A549 treated with RU486 at 1 μM for 4 hours (cell line): ENCODE measurements at places on chromosomes 6 and 20. TPM values are rescaled to one million over a fixed set of nuclear protein-coding genes. Genes with fewer than 3 reads are reported as not detected.

Gene HLA-DQA2
- total RNA-seq = not detected in 5 replicates

Gene HMGA1
- 535 to 704 TPM (median 665 TPM) in 5 replicates for total RNA-seq

Gene AKAP12
- 80.6 to 144 TPM (median 120 TPM) in 5 replicates for total RNA-seq

Gene SNRPB2
- total RNA-seq = 114 to 170 TPM (median 123 TPM) in 5 replicates

Gene PRSS35
- total RNA-seq = 0.08 to 0.09 TPM in 2 of 5 replicates, not detected in the others

Gene HCK
- 0.08 to 0.13 TPM (median 0.10 TPM) in 4 of 5 replicates, not detected in the other for total RNA-seq

Gene IL17F
- total RNA-seq = not detected in 5 replicates

Gene TREML1
- total RNA-seq = not detected in 5 replicates

Gene SS18L1
- 6.1 to 10.1 TPM (median 9.2 TPM) in 5 replicates for total RNA-seq

Gene SERAC1
- 2.7 to 4.0 TPM (median 3.2 TPM) in 5 replicates for total RNA-seq

Gene CCN2
- total RNA-seq = 22.3 to 35.2 TPM (median 29.9 TPM) in 5 replicates

Gene TNFRSF6B
- total RNA-seq = 0.46 to 1.2 TPM (median 0.60 TPM) in 5 replicates

Gene KAT14
- 7.6 to 11.0 TPM (median 10.1 TPM) in 5 replicates for total RNA-seq

Gene SLC22A23
- 8.5 to 11.2 TPM (median 10.6 TPM) in 5 replicates for total RNA-seq

Gene TMEM242
- 6.5 to 6.9 TPM (median 6.9 TPM) in 5 replicates for total RNA-seq

Gene SLC22A2
- 0.10 to 0.23 TPM in 2 of 5 replicates, not detected in the others for total RNA-seq

Gene COL21A1
- 0.43 to 1.5 TPM (median 0.72 TPM) in 5 replicates for total RNA-seq

Gene GPR6
- not detected in 5 replicates for total RNA-seq

Gene BMP7
- 0.35 to 0.66 TPM (median 0.39 TPM) in 5 replicates for total RNA-seq

Gene APOBEC2
- total RNA-seq = not detected in 5 replicates

Gene PLAGL2
- 12.1 to 13.5 TPM (median 12.6 TPM) in 5 replicates for total RNA-seq

Gene RAB44
- total RNA-seq = 0.02 to 0.06 TPM (median 0.04 TPM) in 4 of 5 replicates, not detected in the other
